ENCODE measurements at places on chromosomes 12 and 14. TPM values are rescaled to one million over a fixed set of nuclear protein-coding genes. Genes with fewer than 3 reads are reported as not detected.

Gene LMBR1L
- 35.7 TPM for total RNA-seq

GRCh38 chr12:32718926-32719325, 36.8 kb downstream of the YARS2 start:
- H3K27ac ChIP-seq: peak overlapping the region; percentile 73
- no peaks in the 10 kb centered on the region for H3K4me1 ChIP-seq
- H3K4me3 ChIP-seq: no peak overlapping the region
- peak; percentile 64 for DNase-seq

Gene HOXC10
- not detected for total RNA-seq

DNA sequence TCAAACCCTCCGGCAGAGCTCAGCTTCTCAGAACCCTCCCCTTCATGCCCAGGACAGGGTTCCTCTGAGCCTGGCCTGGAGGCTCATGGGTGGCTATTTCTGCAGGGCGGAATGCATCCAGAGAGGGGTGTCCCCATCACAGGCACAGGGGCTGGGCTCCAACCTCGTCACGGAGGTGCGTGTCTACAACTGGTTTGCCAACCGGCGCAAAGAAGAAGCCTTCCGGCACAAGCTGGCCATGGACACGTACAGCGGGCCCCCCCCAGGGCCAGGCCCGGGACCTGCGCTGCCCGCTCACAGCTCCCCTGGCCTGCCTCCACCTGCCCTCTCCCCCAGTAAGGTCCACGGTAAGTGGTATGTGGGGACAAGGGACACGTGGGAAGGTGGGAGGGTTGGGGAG, 15.7 kb downstream of the HNF1A start:
- H3K36me3 ChIP-seq: peaks cover 5% of the 10 kb centered on the region
- no peak for DNase-seq
- no peak overlapping the region for H3K4me3 ChIP-seq
- no peak overlapping the region for H3K27ac ChIP-seq

DNA sequence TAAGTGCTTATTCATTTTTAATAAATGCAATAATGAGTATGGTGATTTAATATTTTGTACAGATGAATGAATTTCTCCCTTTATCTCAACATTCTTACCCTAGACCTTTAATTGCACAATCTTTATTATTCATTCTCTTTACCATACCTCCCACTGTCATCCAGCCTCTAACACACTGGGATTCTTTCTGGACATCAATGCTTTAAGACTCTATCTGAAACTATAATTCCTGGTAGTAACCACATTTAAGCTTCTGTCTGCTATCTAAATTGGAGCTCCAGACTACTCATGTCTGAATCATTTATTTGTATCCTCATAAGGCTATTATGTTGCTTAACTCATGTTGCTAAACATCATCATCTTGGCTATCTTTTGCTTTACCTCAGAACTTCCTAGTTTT, 270.2 kb downstream of the ALG10B start:
- H3K27ac ChIP-seq: no peak overlapping the region
- peaks cover 15% of the 10 kb centered on the region for H3K4me1 ChIP-seq
- peak; percentile 56 for DNase-seq
- H3K4me3 ChIP-seq: no peak overlapping the region

DNA sequence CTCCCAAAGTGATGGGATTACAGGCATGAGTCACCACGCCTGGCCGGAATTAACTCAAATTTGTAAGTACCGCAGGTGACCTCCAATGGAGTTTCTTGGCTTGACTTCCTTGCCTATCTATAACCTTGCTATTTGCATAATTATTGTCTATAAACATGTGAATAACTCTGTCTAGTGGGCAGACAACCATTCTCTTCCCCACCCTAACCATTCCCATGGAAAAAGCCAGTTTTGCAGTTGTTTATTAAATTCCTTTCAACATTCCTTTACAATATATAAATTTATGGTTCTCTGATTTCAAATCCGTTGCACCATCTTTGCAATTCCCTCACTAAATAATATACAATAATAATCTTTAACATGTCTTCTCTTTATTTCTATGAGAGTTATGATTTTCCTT, 61.0 kb upstream of the ZDHHC17 start:
- no peak overlapping the region for H3K4me3 ChIP-seq
- H3K4me1 ChIP-seq: peaks cover 7% of the 10 kb centered on the region
- H3K27me3 ChIP-seq: no peaks in the 10 kb centered on the region
- H3K27ac ChIP-seq: no peak overlapping the region
- DNase-seq: no peak

Gene KRT82
- total RNA-seq: not detected

- no peaks in the 10 kb centered on the region for H3K4me1 ChIP-seq
- no peak for DNase-seq
- no peaks in the 10 kb centered on the region for H3K36me3 ChIP-seq
- no peak overlapping the region for H3K27ac ChIP-seq
- H3K27me3 ChIP-seq: peaks cover 15% of the 10 kb centered on the region
- no peak overlapping the region for H3K4me3 ChIP-seq
These were observed 9.7 kb upstream of the KRT6B start for GRCh38 chr12:52461693-52462092.

- peak; percentile 56 for DNase-seq
- peaks cover 17% of the 10 kb centered on the region for H3K4me1 ChIP-seq
- H3K27me3 ChIP-seq: no peaks in the 10 kb centered on the region
- no peaks in the 10 kb centered on the region for H3K36me3 ChIP-seq
These were observed 115.8 kb downstream of the DAD1 start for GRCh38 chr14:22472935-22473854.

GRCh38 chr12:8507596-8507995, 5.7 kb upstream of the CLEC4D start:
- DNase-seq: no peak
- no peaks in the 10 kb centered on the region for H3K4me1 ChIP-seq
- H3K4me3 ChIP-seq: no peak overlapping the region
- H3K27ac ChIP-seq: no peak overlapping the region
- no peaks in the 10 kb centered on the region for H3K36me3 ChIP-seq
- H3K27me3 ChIP-seq: peaks cover 59% of the 10 kb centered on the region

Gene JPH4
- total RNA-seq: not detected

Gene TC2N
- 12.6 TPM for total RNA-seq

- no peak for DNase-seq
- peaks cover 88% of the 10 kb centered on the region for H3K36me3 ChIP-seq
- no peak overlapping the region for H3K27ac ChIP-seq
- H3K27me3 ChIP-seq: no peaks in the 10 kb centered on the region
These were observed 30.9 kb downstream of the ATP2A2 start for GRCh38 chr12:110311903-110312302.

GRCh38 chr14:50008974-50009373, 107.4 kb downstream of the VCPKMT start:
- H3K36me3 ChIP-seq: no peaks in the 10 kb centered on the region
- DNase-seq: peak; percentile 96
- H3K4me3 ChIP-seq: peak overlapping the region; percentile 69
- H3K27ac ChIP-seq: peak overlapping the region; percentile 96

- DNase-seq: no peak
- no peaks in the 10 kb centered on the region for H3K4me1 ChIP-seq
- H3K27me3 ChIP-seq: no peaks in the 10 kb centered on the region
- H3K27ac ChIP-seq: no peak overlapping the region
- H3K36me3 ChIP-seq: no peaks in the 10 kb centered on the region
These were observed 144.1 kb upstream of the PTPRQ start for GRCh38 chr12:80299976-80300375.

- peaks cover 59% of the 10 kb centered on the region for H3K4me1 ChIP-seq
- H3K27me3 ChIP-seq: no peaks in the 10 kb centered on the region
- DNase-seq: peak; percentile 99
- peak overlapping the region; percentile 92 for H3K4me3 ChIP-seq
These were observed 33.5 kb upstream of the EVL start for GRCh38 chr14:100031506-100032281.

DNA sequence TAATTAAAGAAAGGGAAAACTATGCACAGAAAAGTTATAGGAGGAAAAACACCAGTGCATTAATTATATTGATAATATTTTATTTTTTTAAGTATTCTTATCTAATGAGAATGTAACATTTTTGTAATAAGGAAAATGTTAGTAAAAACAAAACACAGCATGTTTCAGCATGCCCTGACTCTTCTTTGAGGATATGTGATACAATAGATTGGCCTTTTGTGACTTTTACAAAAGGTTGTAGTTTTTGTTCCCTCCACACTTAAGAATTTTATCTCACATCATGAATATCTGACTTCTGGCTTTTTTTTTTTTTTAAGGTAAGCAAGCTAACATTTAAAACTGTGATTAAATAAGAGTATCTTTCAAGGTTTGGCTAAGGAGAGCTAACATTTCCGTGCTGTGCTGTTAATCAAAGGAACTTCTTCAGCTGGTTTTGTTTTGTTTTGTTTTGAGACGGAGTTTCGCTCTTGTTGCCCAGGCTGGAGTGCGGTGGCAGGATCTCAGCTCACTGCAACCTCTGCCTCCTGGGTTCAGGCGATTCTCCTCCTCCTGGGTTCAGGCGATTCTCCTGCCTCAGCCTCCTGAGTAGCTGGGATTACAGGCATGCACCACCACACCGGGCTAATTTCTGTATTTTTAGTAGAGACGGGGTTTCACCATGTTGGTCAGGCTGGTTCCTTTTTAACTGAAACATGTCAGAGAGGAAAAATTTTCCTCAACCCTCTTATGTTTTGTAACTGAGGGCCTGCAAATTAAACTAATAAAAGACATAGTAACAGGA, 30.8 kb upstream of the RESF1 start:
- no peaks in the 10 kb centered on the region for H3K36me3 ChIP-seq
- no peak for DNase-seq
- no peak overlapping the region for H3K27ac ChIP-seq
- H3K27me3 ChIP-seq: no peaks in the 10 kb centered on the region

Gene PSMC6
- total RNA-seq: 90.0 TPM

DNA sequence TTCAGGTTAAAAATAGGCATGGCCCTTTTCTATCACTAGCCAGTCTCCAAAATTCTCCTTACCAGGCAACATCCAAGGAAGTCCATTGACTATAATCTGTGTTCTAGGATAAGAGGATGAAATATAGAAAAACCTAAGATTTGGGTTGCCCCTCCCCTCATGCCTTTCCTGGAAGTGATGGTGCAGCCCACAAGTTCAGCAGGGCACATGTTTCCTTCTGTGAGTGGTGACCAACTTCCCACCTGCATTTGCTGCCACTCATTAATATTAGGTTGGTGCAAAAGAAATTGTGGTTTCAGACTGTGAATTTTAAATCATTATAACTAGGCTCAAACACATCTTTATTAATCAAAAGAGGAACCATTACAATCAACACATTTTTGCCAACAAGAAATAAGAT, 250.5 kb upstream of the FKBP4 start:
- no peaks in the 10 kb centered on the region for H3K36me3 ChIP-seq
- no peak for DNase-seq
- no peak overlapping the region for H3K27ac ChIP-seq
- no peak overlapping the region for H3K4me3 ChIP-seq
- H3K27me3 ChIP-seq: peaks cover 11% of the 10 kb centered on the region

Gene IFNG-AS1
- not detected for total RNA-seq

- H3K4me3 ChIP-seq: no peak overlapping the region
- no peak for DNase-seq
- H3K27me3 ChIP-seq: no peaks in the 10 kb centered on the region
- no peaks in the 10 kb centered on the region for H3K4me1 ChIP-seq
These were observed 270.3 kb upstream of the AMIGO2 start for GRCh38 chr12:47350062-47350408.

Gene PPP4R4
- 0.66 TPM for total RNA-seq

GRCh38 chr12:108302016-108302402, 37.1 kb downstream of the CMKLR1 start:
- peaks cover 40% of the 10 kb centered on the region for H3K4me1 ChIP-seq
- no peak overlapping the region for H3K27ac ChIP-seq
- no peaks in the 10 kb centered on the region for H3K36me3 ChIP-seq
- H3K27me3 ChIP-seq: no peaks in the 10 kb centered on the region
- H3K4me3 ChIP-seq: no peak overlapping the region
- DNase-seq: no peak

Gene SLC5A8
- total RNA-seq: not detected

DNA sequence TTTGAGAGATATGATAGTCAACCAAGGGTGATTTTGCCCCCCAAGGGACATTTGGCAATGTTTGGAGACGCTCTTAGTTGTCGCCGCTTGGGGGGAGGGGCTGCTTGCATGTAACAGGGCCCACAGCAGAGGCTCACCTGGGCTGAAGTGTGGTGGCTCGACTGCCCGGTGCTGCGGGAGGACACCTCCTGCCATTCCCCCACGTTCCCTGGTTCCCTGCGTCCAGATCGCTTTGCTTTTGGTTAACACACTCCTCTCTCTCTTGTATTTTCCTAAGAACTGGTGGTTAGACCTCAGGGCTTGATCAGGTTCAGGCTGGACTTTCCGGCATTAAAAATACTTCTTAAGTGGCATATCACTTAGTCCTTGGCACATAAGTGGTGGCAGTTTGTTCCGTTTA, 18.9 kb downstream of the PPP2R5C start:
- H3K4me1 ChIP-seq: no peaks in the 10 kb centered on the region
- H3K27me3 ChIP-seq: no peaks in the 10 kb centered on the region
- no peak overlapping the region for H3K4me3 ChIP-seq
- H3K36me3 ChIP-seq: no peaks in the 10 kb centered on the region
- H3K27ac ChIP-seq: no peak overlapping the region

GRCh38 chr12:77979597-77980250, 149.0 kb downstream of the NAV3 start:
- H3K27me3 ChIP-seq: no peaks in the 10 kb centered on the region
- no peaks in the 10 kb centered on the region for H3K4me1 ChIP-seq
- no peak overlapping the region for H3K4me3 ChIP-seq
- no peak for DNase-seq
- no peaks in the 10 kb centered on the region for H3K36me3 ChIP-seq
- no peak overlapping the region for H3K27ac ChIP-seq

GRCh38 chr12:34396006-34396860, 373.9 kb downstream of the ALG10 start:
- no peaks in the 10 kb centered on the region for H3K27me3 ChIP-seq
- no peak overlapping the region for H3K4me3 ChIP-seq
- no peaks in the 10 kb centered on the region for H3K36me3 ChIP-seq
- no peak for DNase-seq
- no peak overlapping the region for H3K27ac ChIP-seq

DNA sequence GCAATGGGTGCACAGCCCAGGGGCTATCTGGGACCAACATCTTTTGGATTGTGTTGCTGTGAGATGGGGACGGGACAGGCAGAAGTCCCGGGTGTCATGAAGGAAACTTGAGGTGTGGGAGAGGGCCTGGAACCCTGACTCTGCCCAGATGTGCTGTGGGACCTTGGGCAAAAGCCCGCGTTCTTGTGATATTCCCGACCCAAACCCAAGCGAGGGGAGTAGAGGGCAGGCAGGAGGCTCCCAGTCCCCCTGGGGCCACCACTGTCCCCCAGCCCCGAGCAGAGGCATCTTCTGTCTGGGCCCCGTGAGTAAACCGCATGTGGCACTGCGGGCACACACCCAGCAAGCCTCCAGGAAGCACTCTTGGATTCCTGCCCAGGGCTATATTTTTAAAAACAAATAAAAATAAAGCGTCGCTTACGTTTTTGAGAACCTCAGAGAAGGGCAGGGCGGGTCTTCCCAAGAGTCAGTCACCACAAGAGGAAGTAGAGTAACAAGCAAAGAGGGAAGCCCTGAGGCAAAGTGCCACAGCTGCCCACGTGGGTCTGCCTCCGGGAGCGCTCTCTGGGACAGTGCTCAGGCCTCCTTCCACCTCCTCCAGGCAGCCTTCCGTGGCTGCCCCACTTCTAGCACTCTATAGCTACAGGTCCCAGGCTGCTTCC, 39.5 kb downstream of the BEGAIN start:
- no peaks in the 10 kb centered on the region for H3K36me3 ChIP-seq
- peak; percentile 78 for DNase-seq
- no peak overlapping the region for H3K4me3 ChIP-seq
- peak overlapping the region; percentile 51 for H3K27ac ChIP-seq
- H3K27me3 ChIP-seq: no peaks in the 10 kb centered on the region
- no peaks in the 10 kb centered on the region for H3K4me1 ChIP-seq

- DNase-seq: no peak
- no peak overlapping the region for H3K4me3 ChIP-seq
- no peaks in the 10 kb centered on the region for H3K4me1 ChIP-seq
- H3K36me3 ChIP-seq: no peaks in the 10 kb centered on the region
- no peak overlapping the region for H3K27ac ChIP-seq
These were observed 91.9 kb downstream of the KIF26A start for GRCh38 chr14:104230119-104230815.

Measured in MCF 10A (cell line).